ENCODE measurements at places on chromosomes 16 and 17. TPM values are rescaled to one million over a fixed set of nuclear protein-coding genes. Genes with fewer than 3 reads are reported as not detected.

RNF222 gene
- 10.8 TPM for total RNA-seq

CCL16 gene
- not detected for total RNA-seq

TMEM100 gene
- total RNA-seq: 0.76 TPM

GRAP gene
- total RNA-seq: 1.00 TPM

LPO gene
- total RNA-seq: 0.44 TPM

ENPP7 gene
- not detected for total RNA-seq

CCR7 gene
- total RNA-seq: 0.48 TPM

RGS11 gene
- total RNA-seq: 0.92 TPM

Data from esophagus mucosa (tissue), 1 donor.